ENCODE measurements at places on chromosomes 6 and 20.

- DNase-seq = no peak
These were observed 348.8 kb upstream of the PLCB4 start for GRCh38 chr20:8720089-8720488.

DNA sequence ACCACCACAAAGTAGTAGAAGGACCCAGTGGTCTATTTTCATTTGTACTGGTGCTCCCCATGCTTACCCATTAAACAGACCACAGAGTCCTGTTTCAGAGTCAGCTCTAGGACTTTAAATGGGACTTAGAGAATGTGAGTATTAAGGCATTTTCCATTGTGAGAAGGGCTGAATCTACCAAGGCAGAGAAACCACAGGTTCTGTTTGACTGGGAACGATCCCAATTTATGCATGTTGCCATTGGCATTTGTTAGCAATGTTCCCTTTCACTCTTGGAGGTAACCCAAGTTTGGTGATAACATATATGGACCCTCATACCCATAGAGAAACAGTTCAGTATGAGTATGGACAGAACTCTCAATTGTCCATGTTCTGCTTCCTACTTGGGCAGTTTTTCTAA, 672.8 kb downstream of the KIF16B start:
- no peak for DNase-seq

DNA sequence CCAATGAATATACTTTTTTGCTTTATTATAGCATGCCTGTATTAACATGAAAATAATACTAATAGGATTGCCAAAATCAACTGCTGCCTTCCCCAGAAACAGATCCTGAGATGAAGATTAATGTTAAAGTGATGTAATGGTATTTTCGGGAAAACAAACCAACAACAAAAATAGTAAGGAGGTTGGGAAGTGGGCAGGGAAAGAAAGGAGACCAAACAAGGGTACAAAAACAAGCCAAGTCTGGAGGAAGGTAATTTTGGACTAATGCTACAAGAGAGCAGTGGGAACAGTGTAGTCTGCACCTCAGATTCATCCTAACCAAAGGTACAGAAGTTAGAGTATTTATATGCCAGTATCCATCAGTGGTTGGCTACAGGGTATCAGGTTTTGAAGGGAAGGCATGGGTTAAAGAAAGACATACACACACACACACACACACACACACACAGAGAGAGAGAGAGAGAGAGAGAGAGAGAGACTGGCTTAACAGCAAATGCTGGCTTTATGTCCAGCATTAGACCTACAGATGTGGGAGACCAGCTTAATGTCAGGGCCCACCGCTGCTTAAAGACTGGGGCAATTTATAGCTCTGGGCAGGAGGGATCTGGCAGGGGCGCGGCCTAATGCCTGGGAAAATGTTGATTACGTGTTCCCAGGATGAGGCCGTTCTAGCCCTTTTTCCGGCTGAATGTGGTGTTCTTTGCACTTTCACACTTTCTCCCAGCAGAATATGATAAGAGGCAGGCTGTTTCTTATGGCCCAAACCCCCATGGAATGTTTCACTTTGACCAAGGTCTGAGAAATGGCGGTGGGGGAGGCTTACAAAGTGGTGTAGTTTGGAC, 3.8 kb upstream of the SLC17A1 start:
- no peak for DNase-seq

GRCh38 chr6:168061269-168062210, 17.5 kb downstream of the FRMD1 start:
- no peak for DNase-seq

GRCh38 chr6:87661016-87661415, 41.0 kb downstream of the AKIRIN2 start:
- no peak for DNase-seq

DNA sequence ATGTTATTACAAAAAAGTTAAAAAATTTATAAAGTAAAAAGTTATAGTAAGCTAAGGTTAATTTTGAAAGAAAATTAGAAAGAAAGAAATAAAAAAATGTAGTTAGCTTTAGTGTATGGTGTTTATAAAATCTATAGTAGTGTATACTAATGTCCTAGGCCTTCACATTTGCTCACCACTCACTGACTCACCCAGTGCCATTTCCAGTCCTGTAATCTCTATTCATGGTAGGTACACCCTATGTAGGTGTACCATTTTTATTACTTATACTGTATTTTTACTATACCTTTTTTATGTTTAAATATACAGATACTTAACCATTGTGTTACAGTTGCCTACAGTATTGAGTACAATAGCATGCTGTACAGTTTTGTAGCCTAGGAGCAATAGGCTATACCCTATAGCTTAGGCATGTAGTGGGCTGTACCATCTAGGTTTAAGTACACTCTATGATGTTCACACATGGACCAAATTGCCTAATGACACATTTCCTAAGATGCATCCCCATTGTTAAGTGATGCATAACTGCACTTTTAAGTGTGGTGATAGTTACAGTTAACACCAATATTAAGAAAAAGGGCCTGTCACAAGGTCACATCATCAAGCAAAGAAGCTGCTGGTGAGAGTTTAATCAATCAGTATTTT, 8.0 kb downstream of the CD2AP start:
- no peak for DNase-seq

DNA sequence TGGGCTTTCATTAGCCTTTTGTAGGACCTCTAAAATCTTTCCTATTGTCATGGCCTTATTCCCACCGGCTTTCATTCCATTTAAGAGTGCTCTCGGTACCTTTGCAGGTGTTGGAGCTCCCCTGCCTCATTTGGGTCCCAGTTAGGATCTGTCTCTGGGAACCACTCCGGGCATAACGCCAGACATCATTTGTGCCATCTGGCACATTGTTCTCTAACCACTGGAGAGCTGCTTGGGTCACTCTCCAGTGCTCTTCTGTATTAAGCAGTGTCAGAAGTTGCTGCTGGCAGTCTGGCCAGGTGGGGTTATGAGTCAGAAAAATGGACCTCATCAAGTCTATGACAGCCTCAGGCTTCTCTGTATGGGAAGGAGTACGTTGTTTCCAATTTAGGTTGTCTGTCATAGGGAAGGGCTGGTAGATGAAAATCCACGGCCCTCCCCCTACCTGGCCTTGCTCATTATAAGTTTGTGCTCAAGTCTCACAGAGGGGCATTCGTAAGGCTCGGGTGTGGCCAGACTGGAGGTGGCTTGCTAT, 62.9 kb upstream of the MOCS1 start:
- no peak for DNase-seq

- no peak for DNase-seq
These were observed 65.6 kb downstream of the ERMARD start for GRCh38 chr6:169816975-169817374.

GRCh38 chr6:23200946-23201345, 631.6 kb downstream of the HDGFL1 start:
- no peak for DNase-seq

GRCh38 chr20:38790200-38791053, 15.1 kb upstream of the PPP1R16B start:
- no peak for DNase-seq
